Temporal lobe (tissue), 4 donors: ENCODE measurements at places on chromosomes 7 and 10. TPM values are rescaled to one million over a fixed set of nuclear protein-coding genes. Genes with fewer than 3 reads are reported as not detected.

SH2D4B gene
- 1.2 TPM for total RNA-seq

PPP3CB gene
- total RNA-seq, result 168 TPM

PRXL2A gene
- 68.6 TPM for total RNA-seq

LANCL2 gene
- 32.7 TPM for total RNA-seq

STEAP2 gene
- 2.0 TPM for total RNA-seq

MUC12 gene
- not detected for total RNA-seq

WEE2 gene
- total RNA-seq, result 0.49 TPM

NAT16 gene
- total RNA-seq, result 2.2 TPM

ZNF467 gene
- 1.2 TPM for total RNA-seq

SPDYE1 gene
- not detected for total RNA-seq

SORCS1 gene
- total RNA-seq, result 15.2 TPM

STOX1 gene
- 6.4 TPM for total RNA-seq

UCN3 gene
- total RNA-seq, result not detected

NUTM2A gene
- 2.7 TPM for total RNA-seq

PLEKHS1 gene
- not detected for total RNA-seq

UBTD1 gene
- total RNA-seq, result 0.49 TPM

KIAA1549 gene
- total RNA-seq, result 40.6 TPM

C10orf62 gene
- total RNA-seq, result not detected

ECHDC3 gene
- 3.2 TPM for total RNA-seq

COL28A1 gene
- 0.74 TPM for total RNA-seq

SLK gene
- 50.6 TPM for total RNA-seq

PNLIP gene
- not detected for total RNA-seq

ABCC2 gene
- 0.49 TPM for total RNA-seq

CYP3A7 gene
- not detected for total RNA-seq

PON1 gene
- not detected for total RNA-seq

ADCK2 gene
- 30.2 TPM for total RNA-seq

CTNNA3 gene
- total RNA-seq, result 1.5 TPM

ATOH7 gene
- 0.49 TPM for total RNA-seq

TFR2 gene
- 3.9 TPM for total RNA-seq

RASSF4 gene
- total RNA-seq, result 12.0 TPM

RBM48 gene
- 20.9 TPM for total RNA-seq

INA gene
- total RNA-seq, result 161 TPM

CDNF gene
- total RNA-seq, result 1.2 TPM

C7orf57 gene
- 1.2 TPM for total RNA-seq

CAV1 gene
- total RNA-seq, result 16.7 TPM

ZP3 gene
- total RNA-seq, result 0.49 TPM

TMEM196 gene
- total RNA-seq, result 12.0 TPM

ZPBP gene
- total RNA-seq, result not detected

HMX2 gene
- not detected for total RNA-seq

ACSM6 gene
- total RNA-seq, result not detected

HOXA3 gene
- not detected for total RNA-seq

FBXO24 gene
- not detected for total RNA-seq

GPR146 gene
- 1.2 TPM for total RNA-seq

SGCE gene
- total RNA-seq, result 66.1 TPM

SCD gene
- 174 TPM for total RNA-seq

CCZ1B gene
- 86.1 TPM for total RNA-seq

WDR37 gene
- total RNA-seq, result 28.3 TPM

RFC2 gene
- total RNA-seq, result 15.7 TPM

NCF1 gene
- not detected for total RNA-seq

GJC3 gene
- not detected for total RNA-seq

PAOX gene
- 6.4 TPM for total RNA-seq

MRC1 gene
- 2.0 TPM for total RNA-seq

ITPRID1 gene
- total RNA-seq, result 1.5 TPM

TCAF2 gene
- 0.49 TPM for total RNA-seq

ZNF736 gene
- total RNA-seq, result 35.7 TPM

MEST gene
- total RNA-seq, result 68.1 TPM

UCMA gene
- not detected for total RNA-seq
